ENCODE measurements at places on chromosomes 5 and 9. TPM values are rescaled to one million over a fixed set of nuclear protein-coding genes. Genes with fewer than 3 reads are reported as not detected.

DNA sequence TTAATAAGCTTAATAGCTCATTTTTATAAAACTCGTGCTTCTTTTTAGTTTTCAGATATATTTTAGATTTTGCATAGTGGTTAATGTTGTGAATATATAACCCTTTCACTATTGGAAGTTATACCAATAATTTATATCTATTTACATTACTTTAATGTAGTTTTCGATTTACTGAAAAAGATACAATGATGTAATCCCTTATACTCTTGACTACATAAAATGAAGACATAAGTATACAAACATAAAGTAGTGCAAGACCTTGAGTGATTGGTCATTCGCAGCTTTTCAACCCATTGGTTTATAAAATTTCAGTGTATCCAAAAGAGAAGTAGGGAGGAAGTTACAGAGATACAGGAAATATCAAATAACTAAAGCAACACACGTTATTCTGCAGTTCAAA, 84.3 kb upstream of the GRHPR start:
- no peaks in the 10 kb centered on the region for H3K36me3 ChIP-seq
- no peak overlapping the region for H3K4me3 ChIP-seq
- no peaks in the 10 kb centered on the region for H3K4me1 ChIP-seq
- H3K27me3 ChIP-seq: no peaks in the 10 kb centered on the region
- H3K27ac ChIP-seq: no peak overlapping the region

DNA sequence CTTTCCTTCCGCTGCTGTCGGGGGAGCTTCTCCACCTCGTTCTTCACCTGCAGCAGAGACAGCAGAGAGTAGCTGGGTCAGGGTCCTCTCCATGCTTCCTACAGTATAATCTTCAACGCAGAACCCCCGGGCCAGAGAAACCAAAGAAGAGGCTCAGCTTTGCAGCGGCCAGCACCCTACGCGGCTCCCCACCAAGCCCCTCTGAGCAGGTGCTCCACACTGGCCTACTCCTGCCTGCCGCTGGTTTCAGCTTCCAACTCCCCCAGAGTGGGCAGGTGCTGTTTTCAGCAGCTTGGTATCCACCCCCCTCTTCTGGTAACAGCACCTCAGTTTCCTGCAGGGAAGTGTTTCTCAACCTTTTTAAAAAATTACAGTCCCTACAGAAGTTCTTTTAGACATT, 58.3 kb upstream of the FBXW11 start:
- no peak for DNase-seq
- peaks cover 45% of the 10 kb centered on the region for H3K4me1 ChIP-seq
- H3K27me3 ChIP-seq: no peaks in the 10 kb centered on the region
- no peak overlapping the region for H3K27ac ChIP-seq
- H3K36me3 ChIP-seq: peaks cover 60% of the 10 kb centered on the region
- H3K4me3 ChIP-seq: no peak overlapping the region

Gene MYOZ3
- 0.07 TPM for total RNA-seq

Gene LAMC3
- total RNA-seq: 0.34 TPM

DNA sequence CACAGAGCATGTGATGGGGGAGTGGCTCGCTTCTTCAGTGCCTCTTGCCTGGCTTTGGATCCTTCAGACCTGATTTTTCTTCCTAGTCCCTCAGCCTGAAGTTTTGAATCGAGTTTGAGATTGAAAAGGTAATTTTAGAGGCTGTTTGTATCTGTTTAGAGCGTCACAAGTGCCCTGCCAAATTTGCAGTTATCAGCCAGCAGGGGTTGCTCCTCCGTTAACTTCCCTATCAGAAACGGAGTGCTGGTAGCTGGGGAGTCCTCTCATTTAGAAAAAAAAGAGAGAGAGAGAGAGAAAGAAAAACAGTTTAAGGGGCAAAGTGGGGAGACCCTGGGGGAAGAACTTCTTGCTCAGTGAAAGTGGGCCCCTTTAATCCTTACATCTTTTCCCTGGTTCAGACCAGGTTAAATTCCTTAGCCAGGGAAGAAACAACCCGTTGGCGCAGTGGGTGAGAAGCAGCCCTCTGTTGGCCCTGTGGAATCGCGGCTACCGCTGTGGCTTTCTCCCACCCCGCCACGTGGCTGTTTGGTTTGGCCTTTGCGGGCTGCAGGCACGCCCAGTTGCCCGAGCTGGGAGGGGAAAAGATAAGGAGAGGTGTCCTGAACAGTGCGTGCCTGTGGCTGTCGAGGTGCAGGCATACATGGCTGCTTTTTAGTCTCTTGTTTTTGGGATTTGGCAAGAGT, 576.7 kb upstream of the ACO1 start:
- H3K4me3 ChIP-seq: no peak overlapping the region
- H3K27ac ChIP-seq: no peak overlapping the region
- H3K4me1 ChIP-seq: no peaks in the 10 kb centered on the region
- no peaks in the 10 kb centered on the region for H3K36me3 ChIP-seq
- peaks cover 19% of the 10 kb centered on the region for H3K27me3 ChIP-seq

- H3K4me3 ChIP-seq: no peak overlapping the region
- H3K4me1 ChIP-seq: no peaks in the 10 kb centered on the region
- DNase-seq: no peak
- H3K36me3 ChIP-seq: no peaks in the 10 kb centered on the region
These were observed 180.2 kb downstream of the ALDH1A1 start for GRCh38 chr9:72772661-72773060.

GRCh38 chr9:124710766-124711165, 60.3 kb downstream of the NR6A1 start:
- H3K27me3 ChIP-seq: peaks cover 11% of the 10 kb centered on the region
- no peak overlapping the region for H3K4me3 ChIP-seq
- no peaks in the 10 kb centered on the region for H3K36me3 ChIP-seq
- no peaks in the 10 kb centered on the region for H3K4me1 ChIP-seq

GRCh38 chr9:16469184-16469583, 401.3 kb downstream of the BNC2 start:
- H3K27ac ChIP-seq: no peak overlapping the region
- no peaks in the 10 kb centered on the region for H3K36me3 ChIP-seq
- DNase-seq: no peak

- no peaks in the 10 kb centered on the region for H3K27me3 ChIP-seq
- no peak overlapping the region for H3K27ac ChIP-seq
- H3K4me3 ChIP-seq: no peak overlapping the region
- H3K36me3 ChIP-seq: no peaks in the 10 kb centered on the region
- no peaks in the 10 kb centered on the region for H3K4me1 ChIP-seq
- DNase-seq: no peak
These were observed 266.1 kb downstream of the NTRK2 start for GRCh38 chr9:84935528-84936117.

Gene SIT1
- total RNA-seq: 75.8 TPM

DNA sequence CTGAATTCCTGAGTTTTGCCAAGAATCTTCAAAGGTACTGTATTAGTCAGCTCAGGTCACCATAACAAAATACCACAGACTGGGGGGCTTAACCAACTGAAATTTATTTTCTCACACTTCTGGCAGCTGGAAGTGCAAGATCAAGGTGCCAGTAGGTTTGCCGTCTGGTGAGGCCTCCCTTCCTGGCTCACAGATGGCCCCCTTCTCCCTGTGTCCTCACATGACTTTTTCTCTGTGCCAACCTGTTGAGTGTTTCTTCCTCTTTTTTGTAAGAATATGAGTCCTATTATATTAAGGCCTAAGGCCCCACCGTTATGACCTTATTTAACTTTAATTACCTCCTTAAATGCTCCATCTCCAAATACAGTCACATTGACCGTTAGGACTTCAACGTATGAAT, 156.1 kb upstream of the KIF2A start:
- H3K27ac ChIP-seq: no peak overlapping the region
- H3K4me3 ChIP-seq: no peak overlapping the region
- no peak for DNase-seq
- H3K36me3 ChIP-seq: no peaks in the 10 kb centered on the region

Gene PRLR
- total RNA-seq: not detected

DNA sequence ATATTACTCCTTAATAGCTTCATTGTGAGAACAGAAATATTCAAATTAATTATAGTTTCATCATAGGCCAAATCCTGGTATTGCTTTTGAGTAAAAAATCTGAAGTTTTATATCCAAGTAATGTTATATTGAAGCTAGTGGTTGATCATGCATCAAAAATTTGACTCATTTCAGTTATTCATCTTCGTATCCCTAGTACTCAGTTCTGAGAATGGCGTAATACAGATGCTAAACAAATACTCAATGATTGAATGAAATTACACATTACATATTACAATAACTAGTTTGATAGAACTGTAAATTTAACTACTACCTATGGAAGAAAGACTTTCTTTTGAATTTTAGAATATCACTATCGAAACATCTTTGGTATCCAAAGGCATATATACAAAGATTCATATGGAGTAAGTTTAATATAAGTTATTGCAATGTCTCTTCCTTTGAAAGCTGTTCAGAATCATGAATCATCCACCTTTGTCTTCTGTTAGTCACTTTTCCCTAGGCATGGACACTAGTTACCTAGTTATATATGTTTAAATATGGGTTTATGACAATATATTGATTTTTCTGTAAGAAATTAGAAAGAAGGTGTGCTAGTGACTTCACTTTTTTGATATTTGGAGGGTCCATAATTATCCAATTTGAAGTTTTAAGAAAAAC, 5.0 kb upstream of the ZNF462 start:
- peaks cover 1% of the 10 kb centered on the region for H3K4me1 ChIP-seq
- DNase-seq: no peak
- H3K27ac ChIP-seq: no peak overlapping the region
- H3K27me3 ChIP-seq: peaks cover 40% of the 10 kb centered on the region

DNA sequence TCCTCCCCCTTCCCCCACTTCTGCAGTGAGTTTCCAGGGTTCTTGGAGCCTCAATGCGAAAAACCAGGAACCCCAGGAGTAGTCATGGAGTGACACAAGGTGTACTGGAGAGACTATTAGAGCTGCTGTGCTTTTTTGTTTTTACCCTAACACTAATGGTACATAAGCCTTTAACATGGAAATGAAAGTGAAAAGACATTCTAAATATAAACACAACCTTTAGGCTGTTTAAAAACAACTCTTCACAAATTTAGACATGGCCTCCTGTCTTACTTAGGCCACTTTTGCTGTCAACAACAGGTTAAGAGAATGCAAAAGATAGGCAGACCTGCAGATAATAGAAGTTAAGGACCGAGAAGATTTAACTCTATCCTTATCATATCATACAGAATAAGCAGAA, 232.2 kb downstream of the DENND1A start:
- H3K27ac ChIP-seq: no peak overlapping the region
- H3K27me3 ChIP-seq: no peaks in the 10 kb centered on the region
- H3K4me3 ChIP-seq: no peak overlapping the region
- H3K4me1 ChIP-seq: no peaks in the 10 kb centered on the region
- DNase-seq: no peak

DNA sequence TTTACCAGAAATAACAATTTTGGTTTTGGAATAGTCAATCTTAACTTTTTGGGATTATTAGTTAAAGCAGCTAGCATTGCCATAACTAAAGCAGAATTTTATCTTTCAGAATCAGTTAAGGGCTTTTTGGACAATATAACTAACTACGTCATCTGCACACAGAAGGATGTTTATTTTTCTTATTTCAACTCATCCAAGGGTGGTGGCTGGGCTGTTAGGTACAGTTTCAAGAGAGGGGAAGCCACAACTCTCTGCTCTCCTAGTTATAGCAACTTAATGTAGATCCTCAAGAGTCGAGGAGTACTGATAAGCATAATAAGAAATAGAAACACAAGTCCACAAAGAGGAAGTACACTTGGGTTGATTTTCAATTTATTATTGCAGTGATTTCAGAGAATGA, 65.6 kb downstream of the ANKRD55 start:
- H3K4me1 ChIP-seq: peaks cover 30% of the 10 kb centered on the region
- H3K36me3 ChIP-seq: no peaks in the 10 kb centered on the region
